ENCODE measurements at places on chromosomes 11 and 22.

GRCh38 chr22:46573781-46574437 lies 36.5 kb upstream of the CELSR1 start:
- no peak for DNase-seq

DNA sequence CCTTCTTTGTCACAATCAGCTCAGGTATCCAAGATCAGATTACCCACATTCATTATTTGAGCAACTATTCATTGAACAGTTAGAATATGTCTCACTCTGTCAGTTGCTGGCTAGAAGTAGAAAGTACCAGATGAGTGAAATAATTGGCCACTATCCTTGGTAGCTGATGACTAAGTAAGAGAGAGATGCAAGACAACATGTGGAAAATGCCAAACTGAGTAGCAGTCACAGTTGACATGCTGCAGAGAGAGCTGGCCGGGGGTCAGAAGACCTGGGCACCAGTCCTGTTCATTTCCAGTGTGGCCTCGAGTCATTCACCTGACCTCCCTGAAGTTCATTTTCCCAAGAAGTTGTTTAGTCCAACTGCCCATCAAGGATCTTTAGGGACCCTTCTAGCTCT lies 22.5 kb upstream of the SMIM35 start:
- DNase-seq, result peak; percentile 8

DNA sequence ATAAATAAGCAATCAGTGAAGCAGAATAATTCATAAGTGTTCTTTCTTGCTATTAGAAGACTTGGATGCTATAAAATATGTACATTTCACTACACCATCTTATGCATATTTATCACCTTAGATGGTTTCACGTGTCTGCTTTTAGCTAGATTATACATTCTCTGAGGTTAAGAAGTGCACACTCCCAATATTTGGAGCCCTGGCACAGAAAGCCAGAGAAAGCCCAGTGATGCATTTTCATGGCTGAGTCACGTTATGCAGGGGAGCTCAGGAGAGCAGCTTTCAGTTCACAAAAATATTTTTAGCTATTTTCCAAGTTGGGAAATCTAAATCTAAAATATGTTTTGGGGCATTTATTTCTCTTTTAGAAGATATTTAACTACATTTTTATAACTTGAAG lies 5.1 kb upstream of the TP53AIP1 start:
- DNase-seq, result no peak

GRCh38 chr22:26122920-26123468 lies 46.3 kb upstream of the SEZ6L start:
- DNase-seq, result peak; percentile 0

- DNase-seq, result no peak
Observed at GRCh38 chr11:110527146-110527545, 97.4 kb downstream of the FDX1 start.

DNA sequence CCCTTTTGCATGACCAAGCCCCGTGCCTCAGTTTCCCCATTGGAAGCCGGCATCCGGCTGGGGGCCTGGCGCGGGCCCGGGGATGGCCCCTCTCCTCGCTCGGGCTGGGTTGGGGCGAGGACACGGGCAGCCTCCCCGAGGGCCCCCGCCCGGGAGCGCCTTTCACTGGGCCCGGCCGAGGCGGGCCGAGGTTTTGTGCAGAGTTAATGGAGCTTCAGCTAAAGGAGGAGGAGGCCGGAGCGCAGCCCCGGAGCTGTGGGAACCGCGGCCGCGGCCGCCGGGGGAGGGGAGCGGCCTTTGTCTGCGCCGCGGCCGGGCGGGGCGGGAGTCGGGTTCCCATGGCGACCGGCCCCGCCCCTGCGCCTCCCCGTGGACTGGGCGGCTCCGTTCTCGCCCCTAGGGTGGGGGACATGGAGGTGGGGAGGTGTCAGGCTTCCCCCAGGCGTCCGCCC lies 1.4 kb upstream of the MAPK11 start:
- peak; percentile 83 for DNase-seq

- no peak for DNase-seq
Observed at GRCh38 chr11:18013790-18014507, 1.1 kb upstream of the SERGEF start.

Measured in adipocyte (in vitro differentiated cells).